GDM1 (cell line): ENCODE measurements at places on chromosomes 3 and 15.

- DNase-seq, result no peak
Measured at GRCh38 chr3:52291508-52292181, 4.0 kb downstream of the GLYCTK start.

DNA sequence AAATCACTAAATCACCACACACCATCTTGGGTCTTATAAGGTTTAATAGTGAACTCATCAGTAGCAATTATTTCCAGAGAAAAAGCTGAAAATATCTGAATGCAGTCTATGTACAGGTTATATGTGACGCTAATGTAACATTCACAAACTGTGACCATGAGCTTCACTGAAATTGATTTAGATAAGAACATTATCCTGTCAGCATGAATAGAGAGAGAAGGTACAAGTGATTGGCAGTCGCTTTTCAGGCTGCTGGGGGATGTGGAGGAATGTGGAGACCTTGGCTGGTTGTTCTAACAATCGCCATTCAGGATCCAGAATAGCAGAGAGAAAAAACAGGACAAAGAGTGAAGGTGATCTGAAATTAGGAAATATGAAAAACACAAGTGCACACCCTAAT, 98.1 kb downstream of the CADPS start:
- DNase-seq, result no peak

DNA sequence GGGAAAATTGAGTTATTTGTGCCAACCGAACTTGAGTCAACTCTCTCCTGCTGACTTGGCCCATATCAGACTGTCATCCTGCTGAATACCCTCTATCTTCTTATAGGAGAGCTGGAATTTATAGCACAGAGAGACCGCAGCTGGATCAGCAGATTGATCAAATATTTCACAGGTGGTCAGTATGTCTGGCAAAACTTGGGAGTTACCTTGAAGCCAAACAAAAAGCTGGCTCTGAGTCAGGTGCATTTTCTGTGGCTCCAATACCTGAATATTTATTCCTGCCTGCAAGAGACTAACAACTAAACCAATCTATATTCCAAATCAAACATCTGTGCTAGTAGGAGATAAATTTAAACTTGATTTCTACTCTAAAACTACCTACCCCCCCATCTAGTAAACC, 752.1 kb upstream of the ALCAM start:
- DNase-seq, result no peak

GRCh38 chr3:120420928-120421551, 29.8 kb downstream of the FSTL1 start:
- no peak for DNase-seq

DNA sequence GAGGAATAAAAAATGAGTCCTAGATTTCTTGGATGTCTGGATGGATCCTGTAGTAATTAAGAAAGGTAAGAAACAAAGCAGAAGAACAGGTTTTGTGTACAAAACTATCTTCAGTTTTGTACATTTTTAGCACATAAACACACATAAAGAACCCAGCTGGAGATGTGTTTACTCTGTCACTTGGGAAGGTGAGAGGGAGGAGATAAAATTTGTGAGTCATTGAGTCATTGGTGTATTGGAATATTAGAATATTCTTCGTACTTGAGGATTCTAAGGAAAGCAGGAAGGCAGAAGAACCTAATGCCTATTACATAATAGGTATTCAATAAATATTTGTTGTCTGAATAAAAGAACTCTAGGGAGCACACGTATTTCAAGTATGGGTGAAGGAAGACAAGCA, 17.4 kb downstream of the APPL1 start:
- no peak for DNase-seq

DNA sequence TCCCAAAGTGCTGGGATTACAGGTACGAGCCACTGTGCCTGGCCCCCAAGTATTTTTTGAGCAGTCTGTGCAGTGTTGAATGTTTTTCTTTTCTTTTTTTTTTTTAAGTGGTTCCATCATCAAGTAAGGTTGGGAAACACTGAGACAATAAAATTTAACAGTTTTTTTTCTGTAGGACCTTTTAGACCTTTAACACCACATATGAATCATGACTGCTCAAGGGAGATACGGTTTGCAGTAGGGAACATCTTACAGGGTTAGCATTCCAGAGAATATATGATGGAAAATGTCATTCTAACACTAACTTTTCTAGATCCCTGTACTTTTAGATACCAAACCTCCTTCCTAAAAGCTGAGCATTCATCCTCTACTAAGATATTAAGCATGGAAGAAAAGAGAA, 41.7 kb downstream of the SNX4 start:
- DNase-seq, result no peak

DNA sequence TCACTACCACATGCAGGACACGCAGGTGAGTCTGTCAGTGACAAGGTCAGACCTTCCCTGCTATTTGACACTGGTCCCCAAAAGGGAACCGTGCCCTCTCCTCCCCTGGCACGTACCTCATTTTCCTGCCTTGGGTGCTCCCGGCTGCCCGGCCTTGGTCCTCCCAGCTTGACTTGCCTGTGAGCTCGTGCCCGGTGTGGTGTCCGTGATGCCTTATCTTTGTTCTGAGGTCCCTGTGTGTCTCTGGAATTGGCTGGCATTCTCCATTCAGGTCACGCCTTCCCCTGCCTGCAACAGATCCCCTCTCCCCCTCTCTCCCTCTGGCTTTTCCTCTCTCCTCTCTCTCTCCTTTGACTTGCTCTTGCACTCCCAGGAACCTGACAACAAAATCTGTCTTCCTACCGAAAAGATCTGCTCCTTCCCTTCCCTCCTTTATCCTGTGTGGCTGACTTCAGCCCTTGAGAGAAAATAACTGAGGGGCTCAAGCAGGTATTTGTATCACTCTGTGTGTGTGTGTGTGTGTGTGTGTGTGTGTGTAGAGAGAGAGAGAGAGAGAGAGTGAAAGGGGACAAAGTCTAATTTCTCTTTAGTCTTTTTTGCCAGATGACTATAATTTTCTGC, at the start of gene MASP1:
MASP1 (minus strand) TSS at position 226 of the 621 bp plus-strand sequence; CDS start at position 121, 105 bp downstream.
- DNase-seq, result no peak

- no peak for DNase-seq
Measured at GRCh38 chr15:57662802-57663201, 43.7 kb upstream of the POLR2M start.

DNA sequence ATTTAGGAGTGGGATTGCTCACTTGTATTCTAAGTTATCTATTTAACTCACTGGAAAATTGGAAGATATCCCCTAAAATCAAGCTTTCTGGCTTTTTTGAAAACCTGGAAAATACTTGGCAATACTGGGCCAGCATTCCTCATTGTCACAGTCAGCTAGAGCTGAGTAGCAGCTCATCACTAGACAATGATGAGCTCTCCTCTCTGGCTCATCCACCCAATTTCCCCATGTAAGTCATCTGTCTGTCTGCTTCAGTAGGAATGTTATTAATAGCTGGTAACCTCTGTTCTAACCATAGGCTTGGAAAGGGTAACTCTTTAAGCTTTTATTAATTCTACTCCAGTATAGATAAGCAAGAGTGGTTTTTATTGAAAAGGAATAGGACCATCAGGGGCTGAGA, 39.7 kb upstream of the PIK3R4 start:
- no peak for DNase-seq

DNA sequence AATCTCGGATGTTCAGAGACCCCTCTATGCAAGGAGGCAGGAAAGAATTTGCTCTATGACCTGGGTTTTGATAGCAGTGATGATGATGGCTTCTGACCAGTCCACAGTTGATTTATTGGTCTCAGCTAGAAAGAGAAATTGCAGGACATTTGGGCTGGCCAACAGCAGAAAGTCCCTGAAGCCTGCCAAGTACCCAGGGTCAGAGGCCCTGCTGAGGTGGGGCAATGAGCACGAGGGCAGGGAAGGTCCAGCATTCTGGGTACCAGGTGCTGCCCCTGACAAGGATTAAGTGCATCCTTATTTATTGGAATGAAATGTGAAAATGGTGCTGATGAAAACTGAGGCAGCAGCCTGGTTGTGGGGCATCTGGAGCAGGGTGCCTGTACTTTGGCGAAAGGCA, 19.8 kb downstream of the C3orf62 start:
- DNase-seq, result no peak
